ENCODE measurements at places on chromosomes 5 and 9. TPM values are rescaled to one million over a fixed set of nuclear protein-coding genes. Genes with fewer than 3 reads are reported as not detected.

DNA sequence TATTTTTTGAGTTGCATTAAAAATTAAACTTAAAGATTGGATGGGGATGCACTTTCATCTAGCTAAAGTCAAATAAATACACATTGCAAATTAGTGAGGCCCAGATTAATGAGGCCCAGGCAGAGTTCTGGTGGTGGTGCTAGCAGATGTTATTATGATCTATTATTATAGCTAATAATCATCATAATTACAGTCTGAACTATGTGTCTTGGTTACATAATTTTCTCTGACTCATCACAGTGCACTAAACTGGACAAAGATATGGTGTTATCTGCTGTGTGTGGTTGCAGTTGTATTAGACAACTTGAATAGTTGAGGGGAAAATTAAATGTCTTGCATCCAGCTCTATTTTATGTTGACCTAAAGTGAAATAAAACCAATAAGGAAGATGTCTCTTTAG, 568.8 kb downstream of the TLR4 start:
- no peak overlapping the region for H3K4me3 ChIP-seq
- H3K27ac ChIP-seq = no peak overlapping the region
- H3K27me3 ChIP-seq = no peaks in the 10 kb centered on the region

DNA sequence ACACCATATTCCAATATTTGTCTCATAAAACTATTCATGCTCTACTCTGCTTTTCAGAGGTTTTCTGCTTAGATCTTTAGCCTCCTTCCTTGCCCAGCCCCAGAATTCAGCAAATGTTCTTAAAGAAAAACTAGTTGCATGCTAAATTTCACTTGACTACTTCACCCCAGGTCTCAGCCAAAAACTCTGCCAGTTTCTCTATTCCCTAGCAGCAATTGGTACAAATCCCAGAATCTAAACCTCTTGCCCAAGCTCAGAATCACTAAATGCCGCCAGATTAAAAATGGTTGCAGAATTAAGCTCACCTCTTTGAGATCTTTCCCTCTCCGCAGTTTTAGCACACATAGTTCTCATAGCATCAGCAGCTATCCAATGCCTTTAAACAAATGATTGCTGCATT, 331.2 kb upstream of the SMARCA2 start:
- no peak overlapping the region for H3K4me3 ChIP-seq
- no peak for DNase-seq
- H3K27ac ChIP-seq = no peak overlapping the region
- H3K36me3 ChIP-seq = no peaks in the 10 kb centered on the region
- H3K4me1 ChIP-seq = no peaks in the 10 kb centered on the region
- H3K27me3 ChIP-seq = no peaks in the 10 kb centered on the region

GRCh38 chr5:1001406-1002270, 7.0 kb upstream of the NKD2 start:
- H3K27me3 ChIP-seq = peaks cover 26% of the 10 kb centered on the region
- no peak for DNase-seq
- no peaks in the 10 kb centered on the region for H3K36me3 ChIP-seq
- no peak overlapping the region for H3K4me3 ChIP-seq
- no peak overlapping the region for H3K27ac ChIP-seq

DNA sequence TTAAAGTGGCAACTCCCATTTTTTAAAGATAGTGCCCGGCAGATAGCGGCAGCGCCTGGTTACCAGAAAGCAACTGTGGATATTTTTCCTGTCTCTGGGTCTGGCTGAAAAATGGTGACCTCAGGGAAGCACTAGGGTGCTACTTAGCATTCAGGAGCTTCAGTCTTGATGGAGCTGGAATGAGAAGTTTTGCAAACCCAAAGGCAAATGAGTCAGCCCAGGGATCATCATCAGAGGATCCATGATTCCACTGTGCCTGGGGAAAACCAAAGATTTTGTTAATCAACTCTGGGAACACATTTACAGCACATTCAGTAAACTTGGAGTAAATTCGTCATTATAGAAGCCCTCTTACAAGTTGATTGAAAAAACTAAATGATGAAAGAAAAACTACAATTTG, 26.7 kb downstream of the F2R start:
- no peak for DNase-seq
- no peak overlapping the region for H3K4me3 ChIP-seq
- no peak overlapping the region for H3K27ac ChIP-seq
- peaks cover 13% of the 10 kb centered on the region for H3K4me1 ChIP-seq
- H3K27me3 ChIP-seq = no peaks in the 10 kb centered on the region

DNA sequence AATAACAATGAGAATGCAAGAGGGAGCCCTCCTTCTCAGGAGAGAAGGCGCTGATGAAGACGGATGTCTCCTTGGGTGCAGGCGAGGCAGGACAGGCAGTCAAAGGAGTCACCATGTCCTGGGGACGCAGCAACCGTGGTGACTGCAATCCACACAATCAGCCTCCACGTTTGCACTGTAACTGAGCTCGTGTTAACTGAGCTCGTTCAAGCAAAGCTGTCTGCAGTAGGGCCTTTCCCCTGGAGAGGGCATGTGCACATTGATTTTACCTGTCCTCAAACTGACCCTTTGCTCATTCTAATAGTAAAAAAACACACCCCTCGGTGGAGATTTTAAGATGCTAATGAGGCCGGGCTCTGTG, 2.8 kb downstream of the SARDH start:
- DNase-seq = no peak
- no peaks in the 10 kb centered on the region for H3K27me3 ChIP-seq
- H3K27ac ChIP-seq = no peak overlapping the region
- no peak overlapping the region for H3K4me3 ChIP-seq

DNA sequence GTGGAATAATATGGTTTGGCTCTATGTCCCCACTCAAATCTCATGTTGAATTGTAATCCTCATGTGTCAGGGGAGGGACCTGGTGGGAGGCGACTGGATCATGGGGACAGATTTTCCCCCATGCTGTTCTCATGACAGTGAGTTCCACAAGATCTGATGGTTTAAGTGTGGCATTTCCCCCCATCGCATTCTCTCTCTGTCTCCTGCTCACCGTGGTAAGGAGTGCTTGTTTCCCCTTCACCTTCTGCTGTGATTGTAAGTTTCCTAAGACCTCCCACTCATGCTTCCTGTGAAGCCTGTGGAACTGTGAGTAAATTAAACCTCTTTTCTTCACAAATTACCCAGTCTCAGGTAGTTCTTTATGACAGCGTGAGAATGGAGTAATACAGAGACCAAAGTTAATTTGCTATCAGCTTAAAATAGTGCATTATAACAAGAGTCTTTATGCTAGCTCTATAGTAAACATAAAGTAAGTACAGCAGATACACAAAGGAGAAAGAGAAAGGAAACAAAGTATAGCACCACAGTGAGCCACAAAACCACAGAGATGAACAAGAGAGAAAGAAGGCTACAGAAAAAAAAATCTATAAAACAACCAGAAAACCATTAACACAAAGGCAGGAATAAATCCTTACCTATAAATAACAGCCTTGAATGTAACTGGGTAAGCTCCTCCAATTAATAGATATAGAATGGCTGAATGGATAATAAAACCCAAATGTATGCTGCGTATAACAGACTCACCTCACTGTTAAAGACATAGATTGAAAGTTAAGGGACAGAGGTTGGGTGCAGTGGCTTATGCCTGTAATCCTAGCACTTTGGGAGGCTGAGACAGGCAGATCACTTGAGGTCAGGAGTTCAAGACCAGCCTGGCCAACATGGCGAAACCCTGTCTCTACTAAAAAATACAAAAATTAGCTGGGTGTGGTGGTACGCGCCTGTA, 39.7 kb downstream of the RAPGEF6 start:
- H3K36me3 ChIP-seq = no peaks in the 10 kb centered on the region
- no peak overlapping the region for H3K27ac ChIP-seq
- H3K4me1 ChIP-seq = no peaks in the 10 kb centered on the region
- H3K27me3 ChIP-seq = no peaks in the 10 kb centered on the region

- H3K27ac ChIP-seq = no peak overlapping the region
- peaks cover 2% of the 10 kb centered on the region for H3K27me3 ChIP-seq
- H3K36me3 ChIP-seq = no peaks in the 10 kb centered on the region
- H3K4me3 ChIP-seq = no peak overlapping the region
These were observed 17.6 kb downstream of the NREP start for GRCh38 chr5:111739416-111739815.

DNA sequence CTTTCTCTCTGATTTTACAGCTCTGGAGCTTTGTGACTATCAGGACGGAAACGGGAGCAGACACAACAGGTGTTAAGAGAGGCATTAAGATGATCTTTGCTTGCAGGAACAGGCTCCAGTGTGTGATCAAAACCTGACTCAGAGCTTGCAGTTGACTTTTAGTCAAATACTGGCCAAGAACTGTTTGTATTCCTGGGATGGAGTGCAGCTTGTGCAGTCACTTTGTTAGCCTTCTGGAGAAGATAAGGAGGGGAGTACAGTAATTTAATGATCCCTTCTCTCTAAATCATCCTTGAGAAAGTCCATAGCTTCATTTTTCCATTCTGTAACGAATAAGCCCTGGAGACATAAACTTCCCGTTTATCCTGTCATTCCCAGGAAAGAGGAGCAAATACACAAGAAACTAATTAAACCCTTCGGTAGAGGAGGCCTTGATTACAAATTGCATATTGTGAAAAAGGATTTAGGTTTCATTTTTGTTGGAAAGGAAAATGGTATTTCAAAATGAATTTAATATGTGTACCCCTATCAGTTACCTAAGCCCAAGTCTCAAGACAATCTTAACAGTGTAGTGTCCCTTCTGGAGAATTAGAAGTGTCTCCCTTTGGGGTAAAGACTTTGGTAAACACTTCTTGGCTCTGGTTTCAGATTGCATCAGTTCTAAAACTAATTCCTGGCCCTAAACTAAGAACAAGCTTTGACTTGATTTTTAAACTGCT, 3.1 kb upstream of the STOM start:
- no peak overlapping the region for H3K4me3 ChIP-seq
- H3K27ac ChIP-seq = no peak overlapping the region
- DNase-seq = no peak
- H3K4me1 ChIP-seq = peaks cover 15% of the 10 kb centered on the region
- no peaks in the 10 kb centered on the region for H3K36me3 ChIP-seq

DNA sequence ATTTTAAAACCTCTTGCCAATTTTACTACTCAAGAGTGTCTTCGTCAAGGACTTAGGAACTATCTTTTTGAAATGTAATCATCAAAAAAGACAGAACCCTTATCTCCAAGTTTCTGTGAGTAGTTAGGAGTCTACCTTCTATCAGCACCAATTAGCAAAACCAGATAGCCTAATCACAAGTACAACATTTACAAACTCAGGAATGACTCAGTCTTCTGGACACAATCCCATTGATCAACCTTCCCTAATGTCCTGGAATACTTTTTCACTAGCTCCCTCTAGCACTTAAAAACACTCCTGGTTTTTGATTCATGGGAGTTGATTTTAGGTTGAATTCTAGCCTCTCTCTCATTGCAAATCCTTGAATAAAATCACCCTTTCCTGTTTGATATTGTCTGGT, 680.7 kb downstream of the PRR16 start:
- no peak overlapping the region for H3K27ac ChIP-seq
- H3K27me3 ChIP-seq = no peaks in the 10 kb centered on the region
- DNase-seq = no peak
- H3K36me3 ChIP-seq = no peaks in the 10 kb centered on the region
- no peak overlapping the region for H3K4me3 ChIP-seq

The QRFP gene
- not detected for total RNA-seq

Measured in HCT116 (cell line).